ENCODE measurements at places on chromosomes 12 and 14.

- no peak for DNase-seq
Measured at GRCh38 chr14:106506881-106507305, 980.5 kb downstream of the TMEM121 start.

GRCh38 chr12:76031081-76031413, 529 bp downstream of the PHLDA1 start:
- peak; percentile 67 for DNase-seq

DNA sequence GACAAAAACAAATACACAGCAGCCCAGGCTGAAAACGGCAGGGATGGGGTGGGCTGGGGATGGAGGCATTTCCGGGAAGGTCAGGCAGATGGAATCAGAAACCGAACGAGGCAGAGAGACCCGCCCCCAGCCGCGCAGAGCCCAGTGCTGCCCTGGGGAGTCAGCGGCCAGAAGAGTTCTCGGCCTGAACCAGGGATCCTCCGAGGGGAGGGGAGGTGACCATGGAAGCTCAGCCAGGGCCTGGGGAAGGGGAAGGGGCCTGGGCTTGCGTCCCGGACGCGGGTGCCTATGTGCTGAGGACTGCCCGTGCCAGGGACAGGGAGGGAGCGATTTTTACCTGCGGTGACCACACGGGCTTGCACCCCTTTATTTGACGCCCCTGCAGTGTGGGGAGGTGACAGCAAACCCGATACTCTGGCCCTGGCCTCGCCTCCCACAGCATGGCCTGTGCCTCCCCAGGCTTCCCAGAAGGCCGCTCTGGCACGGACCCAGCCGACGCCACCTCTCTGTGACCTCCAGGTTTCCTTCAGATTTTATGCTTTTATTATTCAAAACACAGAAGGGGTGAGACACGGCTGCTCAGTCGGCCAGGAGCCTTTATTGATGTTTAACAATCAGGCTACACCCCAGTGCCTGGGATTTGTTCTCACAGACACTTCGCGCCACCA, 7.7 kb downstream of the LRCOL1 start:
- no peak for DNase-seq

DNA sequence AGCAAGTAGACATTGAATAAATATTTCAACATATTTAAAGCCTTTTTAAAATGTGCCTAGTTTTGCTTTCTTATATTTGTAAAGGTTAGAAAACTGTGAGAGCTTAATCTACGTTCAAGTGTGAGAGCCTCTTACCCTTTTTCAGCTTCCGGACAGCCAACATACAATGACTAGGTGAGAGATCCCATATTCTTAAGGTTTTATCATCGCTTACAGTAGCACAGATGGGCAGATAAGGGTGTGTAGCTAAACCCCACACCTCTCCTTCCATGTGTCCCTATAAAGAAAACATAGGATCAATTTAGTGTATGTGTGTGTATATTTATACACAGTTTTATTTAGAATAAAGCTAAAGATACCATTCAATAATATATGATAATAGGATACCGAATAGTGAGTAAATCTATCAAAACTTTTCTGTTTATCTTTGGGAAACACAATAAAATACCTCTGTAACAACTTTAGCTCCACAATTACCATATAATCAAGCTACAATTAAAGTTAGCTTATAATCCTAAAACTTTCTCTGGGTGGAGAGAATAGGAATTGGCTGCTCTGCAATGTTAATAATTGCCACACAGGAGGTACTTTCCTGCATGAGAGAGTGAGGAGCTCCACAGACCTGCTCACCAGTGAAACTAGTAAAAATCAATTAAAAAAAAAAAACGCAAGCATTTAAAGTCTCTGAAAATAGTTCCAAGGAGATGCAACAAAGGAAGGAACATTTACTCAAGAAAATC, 110.8 kb downstream of the EML5 start:
- no peak for DNase-seq
